ENCODE measurements at places on chromosomes 3 and 15.

DNA sequence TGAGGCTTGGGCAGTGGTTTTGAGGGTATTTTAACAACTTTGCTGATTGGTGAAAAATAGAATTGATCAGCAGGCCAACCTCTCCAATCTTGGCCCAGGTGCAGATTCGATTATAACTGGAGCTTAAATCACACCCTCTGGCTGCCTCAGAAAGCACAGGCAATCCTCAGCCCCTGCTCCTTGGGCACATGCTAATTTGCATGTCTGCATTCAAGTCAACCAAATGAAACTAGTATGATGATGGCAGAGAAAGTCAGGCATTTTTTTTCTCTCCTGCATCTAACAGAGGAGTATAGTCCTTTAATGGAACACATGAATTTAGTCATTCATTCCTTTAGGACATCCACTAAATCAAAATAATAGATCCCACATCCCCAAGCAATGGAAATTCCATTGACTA is 16.8 kb upstream of the NMNAT3 start:
- DNase-seq = peak; percentile 30

- DNase-seq = no peak
Measured at GRCh38 chr15:92681141-92681631, 25.6 kb upstream of the FAM174B start.

DNA sequence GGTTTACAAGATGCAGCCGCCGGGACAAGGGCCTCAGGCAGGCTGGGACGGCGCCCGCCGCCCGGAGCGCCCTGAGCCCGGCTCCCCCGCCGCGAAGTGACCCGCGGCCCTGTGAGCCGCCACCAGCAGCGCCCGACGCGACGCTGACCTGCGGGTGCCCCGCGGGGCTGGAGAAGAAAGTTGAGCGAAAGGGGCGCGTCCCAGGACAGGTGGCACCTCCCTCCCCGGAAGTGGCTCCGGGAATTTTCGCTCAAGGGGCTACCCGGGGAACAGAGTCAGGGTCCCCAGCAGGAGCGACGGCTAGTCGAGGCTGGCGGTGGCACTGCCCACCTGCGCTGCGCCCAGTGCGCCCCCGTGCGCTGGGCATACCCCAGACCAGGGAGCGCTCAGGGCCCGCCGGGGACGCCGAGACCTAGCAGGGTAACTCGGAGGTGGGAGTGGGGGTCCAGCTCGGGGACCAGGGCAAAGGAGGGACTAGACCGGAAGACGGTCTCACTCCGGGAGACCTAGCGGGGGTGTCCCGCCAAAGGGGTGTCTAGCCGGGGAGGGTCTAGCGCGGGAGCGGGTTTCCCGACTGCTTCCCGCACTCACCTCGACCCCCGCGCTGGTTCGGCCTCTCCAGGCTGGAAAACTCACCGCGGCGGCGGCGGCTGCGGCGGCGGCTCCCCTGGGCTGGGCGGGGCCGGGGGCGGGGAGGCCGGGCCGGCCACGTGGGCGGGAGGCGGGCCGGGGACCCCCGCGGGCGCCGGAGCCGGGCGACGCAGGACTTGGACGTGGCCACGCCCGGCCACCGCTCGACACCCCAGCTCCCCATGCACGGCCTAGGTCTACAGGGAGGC is 18.4 kb downstream of the SPATA12 start:
- no peak for DNase-seq

DNA sequence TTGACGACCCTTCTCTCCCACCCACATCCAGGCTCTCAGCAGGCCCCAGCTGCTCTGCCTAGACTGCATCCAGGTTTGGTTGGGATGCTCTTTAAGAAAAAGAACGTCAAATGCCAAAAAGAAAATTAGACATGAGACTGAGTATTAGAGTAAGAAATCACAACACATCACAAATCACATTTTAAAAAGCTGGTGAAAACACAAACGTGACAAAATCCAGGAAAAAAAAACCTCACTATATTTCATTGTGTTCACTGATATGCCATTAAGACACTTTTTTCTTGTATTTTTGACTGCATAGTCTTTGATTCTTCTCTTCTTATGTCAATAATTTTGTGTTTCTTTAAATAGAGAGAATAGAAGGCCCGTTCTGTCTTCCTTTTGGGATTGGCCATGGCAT is 243.7 kb downstream of the TLE3 start:
- DNase-seq = no peak

GRCh38 chr3:133931084-133931483 is 35.4 kb upstream of the RAB6B start:
- no peak for DNase-seq

DNA sequence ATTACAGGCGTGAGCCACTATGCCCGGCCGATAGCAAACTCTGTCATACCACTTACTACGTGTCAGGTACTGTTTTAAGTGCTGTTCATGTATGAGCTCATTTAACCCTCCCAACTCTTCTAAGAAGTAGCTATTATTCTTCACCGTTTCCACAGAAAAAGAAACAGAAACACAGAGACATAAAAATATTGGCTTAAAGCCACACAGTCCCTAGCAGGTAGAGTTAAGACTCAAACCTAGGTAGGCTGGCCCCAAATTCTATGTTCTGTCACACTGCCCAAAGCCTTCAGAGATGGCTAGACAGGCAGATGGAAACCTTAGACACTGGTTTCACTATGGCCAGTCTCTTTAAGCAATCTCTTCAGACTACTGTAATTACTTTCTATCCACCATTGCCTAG is 149.8 kb upstream of the KCNMB2 start:
- no peak for DNase-seq

DNA sequence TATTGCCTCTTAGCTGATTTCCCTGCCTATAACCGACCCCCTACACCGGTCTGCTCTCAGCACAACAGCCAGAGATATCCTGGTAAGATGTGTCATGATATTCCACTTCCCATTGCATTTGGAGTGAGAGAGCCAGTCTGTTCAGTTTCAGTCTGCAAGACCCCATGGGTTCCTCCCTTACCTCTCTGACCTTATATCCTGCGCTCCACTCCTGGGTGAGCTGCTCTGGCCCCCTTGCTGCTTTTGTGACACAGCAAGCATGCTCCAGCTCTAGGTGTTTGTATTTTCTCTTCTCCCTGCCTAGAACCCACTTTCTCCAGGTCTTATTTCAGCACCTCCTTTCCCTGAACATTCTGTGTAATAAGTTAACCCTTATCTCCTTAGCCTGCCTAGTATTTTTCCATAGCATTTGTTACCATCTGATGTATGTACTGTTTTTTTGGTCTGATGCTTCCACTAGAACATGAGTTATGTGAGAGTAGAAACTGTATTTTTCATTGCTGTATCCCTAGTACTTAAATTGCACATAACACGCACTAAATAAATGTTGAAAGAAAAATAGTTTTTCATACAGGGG is 44.2 kb downstream of the CMTM8 start:
- DNase-seq = no peak

- DNase-seq = no peak
Measured at GRCh38 chr15:90064911-90065681, 37.2 kb downstream of the IDH2 start.

- no peak for DNase-seq
Measured at GRCh38 chr3:196792771-196793170, 53.1 kb downstream of the PAK2 start.

DNA sequence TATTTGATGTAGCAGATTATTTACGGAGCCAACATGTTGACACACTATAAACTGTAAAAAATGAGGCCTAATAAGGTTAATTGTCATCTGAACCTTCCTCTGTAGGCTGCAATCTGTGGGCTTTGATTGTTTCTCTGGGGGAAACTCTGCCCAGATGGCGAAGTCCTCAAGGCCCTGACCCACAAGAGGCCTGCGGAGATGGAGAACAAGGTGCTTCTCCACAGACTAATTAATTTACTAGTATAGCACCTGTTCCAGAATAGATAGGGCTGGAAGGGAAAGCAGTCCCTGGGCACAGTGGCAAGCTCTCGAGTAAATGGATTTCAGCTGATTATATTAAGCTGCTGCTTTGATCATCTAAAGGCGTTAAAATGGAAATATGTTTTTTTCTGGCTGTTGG is 338.8 kb upstream of the DNAJC19 start:
- peak; percentile 18 for DNase-seq

GRCh38 chr3:36911990-36912804 is 32.7 kb downstream of the TRANK1 start:
- DNase-seq = no peak

- no peak for DNase-seq
Measured at GRCh38 chr3:138468886-138469285, 34.5 kb downstream of the ESYT3 start.
